ENCODE measurements at places on chromosomes 2 and 18.

DNA sequence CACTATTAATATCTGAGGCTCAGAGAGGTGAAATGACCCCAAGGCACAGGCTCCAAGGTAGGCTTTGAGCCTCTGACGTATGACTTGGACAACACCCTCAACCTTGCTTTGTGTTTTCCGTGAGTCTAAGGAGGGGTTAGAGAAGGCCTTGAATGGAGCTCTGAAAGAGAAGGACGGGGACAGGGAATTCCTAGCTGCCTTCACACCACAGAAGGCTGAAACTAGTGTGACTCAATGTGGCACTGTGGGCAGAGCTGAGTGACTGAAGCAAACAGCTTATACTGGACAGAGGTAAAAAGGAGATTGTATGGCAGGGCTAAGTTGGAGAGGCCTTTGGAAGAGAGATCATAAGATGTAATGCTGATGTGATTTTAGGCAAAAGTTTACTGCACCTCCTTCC, 3.5 kb upstream of the NCK2 start:
- no peak for DNase-seq

DNA sequence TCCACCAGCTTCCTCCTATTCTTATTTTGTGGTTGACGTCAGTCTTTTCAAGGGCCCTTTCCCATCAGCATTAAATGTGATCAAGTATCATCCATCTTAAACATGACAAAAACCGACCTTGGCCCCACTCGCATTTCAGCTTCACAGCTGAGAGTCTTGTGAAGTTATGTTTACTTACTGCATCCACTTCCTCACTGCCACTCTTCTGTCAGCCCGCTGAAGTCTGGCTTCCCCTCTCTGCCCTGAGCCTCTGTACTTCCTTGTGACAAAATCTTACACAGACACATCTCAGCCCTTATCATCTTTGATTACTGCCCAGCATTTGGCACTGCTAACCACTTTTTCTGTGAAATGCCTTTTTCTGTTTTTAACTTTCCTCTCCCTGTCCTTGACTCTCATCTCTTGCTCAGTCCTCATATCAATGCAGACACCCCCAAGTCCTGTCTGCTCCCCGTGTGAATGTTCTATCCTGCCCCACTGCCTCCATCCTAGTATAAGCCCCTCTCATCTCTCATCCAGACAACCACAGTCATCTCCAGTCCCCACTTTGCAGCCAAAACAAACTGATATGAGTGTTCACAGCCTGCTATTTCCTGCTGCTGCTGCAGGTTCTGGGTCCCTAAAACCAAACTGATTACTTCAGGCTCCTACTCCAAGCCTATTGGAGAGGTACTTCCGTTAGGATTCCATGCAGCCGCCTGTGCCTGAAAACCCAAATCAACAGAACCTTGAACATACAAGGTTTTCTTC, 31.4 kb downstream of the FOSL2 start:
- peak; percentile 69 for DNase-seq

GRCh38 chr18:47507651-47508050, 256.2 kb upstream of the SKOR2 start:
- no peak for DNase-seq

DNA sequence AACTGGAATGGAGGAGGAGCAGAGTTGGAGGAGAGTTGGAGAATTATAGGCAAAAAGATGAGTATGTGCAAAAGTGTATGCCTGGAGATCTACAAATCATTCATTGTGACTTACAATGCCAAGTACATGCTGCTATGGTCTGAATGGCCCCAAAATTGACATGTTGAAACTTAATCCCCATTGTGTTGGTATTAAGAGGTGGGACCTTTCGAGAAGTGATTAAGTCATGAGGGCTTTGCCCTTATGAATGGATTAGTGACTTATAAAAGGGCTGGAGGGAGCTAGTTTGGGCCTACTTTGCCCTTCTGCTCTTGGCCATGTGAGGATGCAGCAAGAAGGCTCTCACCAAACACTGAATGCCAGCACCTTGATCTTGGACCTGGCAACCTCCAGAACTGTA, 6.3 kb upstream of the RBMS1 start:
- no peak for DNase-seq

GRCh38 chr2:8229546-8229986, 452.3 kb upstream of the ID2 start:
- DNase-seq = peak; percentile 7

DNA sequence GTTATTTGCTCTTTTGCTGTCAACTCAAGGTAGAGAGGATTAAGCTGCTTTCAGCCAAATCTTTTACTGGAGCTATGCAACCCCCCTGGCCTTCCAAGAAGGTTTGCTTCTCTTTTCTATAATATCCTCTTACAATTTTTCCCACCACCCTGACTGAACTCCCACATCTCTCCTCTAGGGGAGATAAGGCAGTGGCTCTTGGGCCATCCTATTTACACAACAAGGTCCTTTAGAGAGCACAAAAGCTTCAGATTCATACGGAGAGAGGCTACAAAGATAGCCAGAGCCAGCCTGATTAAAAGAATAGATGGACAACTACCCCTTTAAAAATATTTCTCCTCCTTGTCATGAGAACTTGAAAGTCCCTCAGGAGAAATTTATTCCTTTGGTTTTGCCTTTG, 95.7 kb downstream of the TPGS2 start:
- DNase-seq = no peak
